CD4-positive, alpha-beta T cell treated with Interleukin-21 for 1 hour (primary cell): ENCODE measurements at places on chromosomes 11 and 22.

DNA sequence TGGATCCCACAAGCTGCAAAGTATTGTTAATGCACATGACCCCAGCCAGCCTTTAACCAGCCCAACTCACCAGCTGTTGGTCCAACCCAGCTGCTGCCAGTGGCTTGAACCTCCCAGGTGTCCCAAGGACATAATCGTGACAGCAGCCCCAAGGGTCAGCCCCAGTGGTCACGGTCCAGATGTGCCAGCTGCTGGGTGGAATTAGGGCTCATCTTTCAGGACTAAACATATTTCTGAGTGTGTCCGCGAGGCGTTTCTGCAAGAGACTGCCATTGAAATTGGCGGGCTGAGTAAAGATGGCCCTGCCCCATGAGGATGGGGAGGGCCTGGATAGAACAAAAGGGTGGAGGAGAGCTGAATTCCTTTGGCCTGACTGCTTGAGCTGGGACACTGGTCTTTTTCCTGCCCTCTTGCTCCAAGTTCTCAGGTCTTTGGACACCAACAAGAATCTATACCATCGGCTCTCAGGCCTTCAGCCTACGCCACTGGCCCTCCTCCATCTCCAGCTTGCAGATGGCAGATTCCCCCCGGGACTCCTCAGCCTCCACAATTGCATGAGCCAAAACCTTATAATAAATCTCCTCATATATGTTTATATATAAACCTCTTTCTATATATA, 240.2 kb downstream of the MN1 start:
- DNase-seq: no peak

DNA sequence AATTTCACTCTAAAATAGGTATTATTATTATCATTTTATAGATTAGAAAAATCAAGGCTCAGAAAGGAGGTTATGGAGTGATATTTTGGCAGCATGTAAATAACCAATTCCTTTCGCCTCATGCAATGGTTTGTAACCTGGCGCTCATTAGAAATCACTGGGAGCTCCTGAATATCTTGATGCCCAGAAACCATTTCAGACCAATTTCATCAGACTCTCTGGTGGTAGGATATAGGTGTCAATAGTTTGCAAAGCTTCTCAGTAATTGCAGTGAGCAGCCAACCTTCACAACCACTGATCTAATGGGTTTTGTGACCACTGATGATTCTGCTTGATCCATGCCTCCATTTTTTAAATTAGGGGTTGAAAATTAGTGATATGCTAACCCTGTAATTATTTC, 57.8 kb upstream of the ZC3H12C start:
- DNase-seq: no peak

DNA sequence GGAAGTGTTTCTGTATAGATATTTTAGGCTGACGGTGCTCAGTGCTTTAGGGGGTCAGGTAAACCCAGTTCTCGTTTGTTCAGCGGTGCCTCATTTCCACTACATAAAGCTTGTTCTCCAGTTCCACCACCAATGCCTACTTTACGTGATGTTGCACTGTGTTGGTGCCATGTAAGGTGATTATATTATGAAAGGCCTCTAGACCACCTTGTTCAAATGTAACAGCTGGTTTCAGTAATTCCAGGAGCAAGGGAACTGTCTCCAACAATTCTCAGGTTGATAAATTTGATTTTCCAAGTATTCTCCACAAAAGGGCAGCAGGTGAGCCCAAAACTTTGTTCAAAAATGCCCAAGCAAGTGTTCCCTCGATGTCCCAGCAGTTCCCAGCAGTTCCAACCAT, 83.7 kb upstream of the SEPTIN5 start:
- DNase-seq: no peak

- DNase-seq: no peak
Measured at GRCh38 chr11:60741421-60741820, 15.2 kb upstream of the MS4A15 start.

DNA sequence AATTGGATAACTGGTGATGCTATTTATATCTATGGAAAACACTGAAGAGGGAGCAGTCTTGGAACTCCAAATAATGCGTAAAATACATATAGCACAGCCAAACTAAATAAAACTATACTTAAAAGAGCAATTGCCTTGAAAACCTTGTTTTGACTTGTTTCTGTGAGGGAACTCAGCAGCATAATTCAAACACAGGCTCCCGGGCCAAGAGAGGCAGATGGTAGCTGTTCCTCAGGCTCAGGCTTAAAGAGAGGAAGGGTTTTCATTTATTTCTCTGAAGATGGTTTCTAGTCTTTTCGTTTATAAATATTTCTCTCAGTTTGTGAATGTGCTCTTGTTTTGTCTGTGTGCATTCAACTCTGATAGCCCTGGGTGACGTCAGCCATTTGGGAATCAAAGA, 82.4 kb downstream of the FANCF start:
- no peak for DNase-seq

GRCh38 chr11:65295001-65295400, 19.7 kb upstream of the CDC42EP2 start:
- no peak for DNase-seq

DNA sequence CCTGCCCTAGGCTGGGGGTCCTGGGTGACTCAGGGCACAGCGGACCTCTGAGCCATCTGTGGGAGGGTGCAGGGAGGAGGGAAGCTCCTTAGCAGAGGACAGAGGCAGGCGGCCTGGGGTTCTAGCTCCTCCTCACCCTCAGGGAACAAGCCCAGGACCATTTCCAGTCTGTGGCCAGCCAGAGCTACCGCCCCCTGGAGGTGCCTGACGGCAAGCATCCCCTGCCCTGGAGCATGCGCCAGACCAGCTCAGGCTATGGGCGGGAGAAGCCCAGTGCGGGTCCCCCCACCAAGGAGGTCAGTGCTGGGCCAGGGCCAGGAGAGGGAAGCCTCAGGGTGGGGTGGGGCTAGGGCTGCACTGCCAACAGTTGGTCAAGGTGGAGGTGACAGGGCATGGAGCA, 26.0 kb upstream of the LRRC10B start:
- DNase-seq: no peak

- DNase-seq: no peak
Measured at GRCh38 chr22:29032014-29032475, 29.6 kb downstream of the C22orf31 start.

DNA sequence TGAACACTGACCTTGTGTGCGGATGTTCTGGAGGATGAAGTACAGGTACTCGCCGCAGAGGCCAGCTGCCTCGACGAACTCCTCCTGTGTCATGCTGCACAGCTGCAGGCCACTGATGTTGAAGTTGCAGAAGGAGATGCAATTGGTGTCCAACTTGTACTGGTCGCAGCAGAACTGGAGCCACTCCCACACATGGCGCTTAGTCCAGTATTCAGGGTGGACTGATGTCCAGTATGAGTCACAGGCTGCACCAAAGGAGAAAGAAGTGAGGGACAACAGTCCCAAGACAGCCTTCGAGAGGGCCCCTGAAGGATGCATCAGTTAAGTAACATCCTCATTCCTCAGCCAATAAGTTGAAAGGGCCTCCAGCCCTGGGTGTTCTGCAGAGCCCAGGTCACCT, 20.1 kb downstream of the ELF5 start:
- DNase-seq: no peak

DNA sequence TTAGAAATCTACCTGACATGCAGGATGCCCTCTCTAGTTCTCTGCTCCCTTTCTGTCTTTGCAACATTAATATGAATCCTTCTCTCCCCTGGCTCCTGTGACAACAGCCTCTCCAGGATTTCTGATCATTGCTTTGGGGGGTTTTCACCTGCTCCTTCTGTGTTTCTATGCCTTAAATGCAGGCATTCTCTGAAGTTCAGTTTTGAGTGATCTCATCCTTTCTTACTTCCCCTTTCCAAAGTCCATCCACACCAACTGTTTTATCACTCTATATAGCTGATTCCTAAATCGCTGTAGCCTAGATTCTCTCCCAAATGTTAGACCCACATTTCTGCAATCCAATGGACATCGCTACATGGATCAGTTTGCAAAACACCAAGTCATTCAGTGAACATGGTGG, 330.7 kb upstream of the NCAM1 start:
- DNase-seq: no peak

- no peak for DNase-seq
Measured at GRCh38 chr11:131392528-131393255, 22.3 kb downstream of the NTM start.

GRCh38 chr11:19864141-19865140, 151.8 kb downstream of the NAV2 start:
- no peak for DNase-seq

DNA sequence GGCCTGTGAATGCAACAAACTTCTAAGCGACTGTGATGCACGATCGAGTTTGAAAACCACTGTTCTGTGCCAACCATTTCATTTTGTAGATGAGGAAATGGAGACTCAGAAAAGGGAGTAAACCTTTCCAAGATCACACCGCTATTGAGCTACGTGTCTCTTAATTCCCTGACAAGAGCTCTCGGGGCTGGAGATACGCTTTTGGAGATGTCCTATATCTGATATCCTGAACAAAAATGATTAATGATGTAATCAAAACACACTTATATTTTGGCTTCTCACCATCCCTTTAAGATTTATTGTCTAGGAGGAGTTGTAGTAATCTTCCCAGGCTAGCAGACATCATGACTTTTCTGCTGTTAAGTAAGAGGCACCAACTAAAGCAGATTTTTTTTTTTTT, 1.7 kb upstream of the PARVA start:
- DNase-seq: no peak
